ENCODE measurements at places on chromosomes 13 and 19.

- DNase-seq = no peak
Observed at GRCh38 chr19:40341601-40342482, 6.4 kb downstream of the C19orf47 start.

DNA sequence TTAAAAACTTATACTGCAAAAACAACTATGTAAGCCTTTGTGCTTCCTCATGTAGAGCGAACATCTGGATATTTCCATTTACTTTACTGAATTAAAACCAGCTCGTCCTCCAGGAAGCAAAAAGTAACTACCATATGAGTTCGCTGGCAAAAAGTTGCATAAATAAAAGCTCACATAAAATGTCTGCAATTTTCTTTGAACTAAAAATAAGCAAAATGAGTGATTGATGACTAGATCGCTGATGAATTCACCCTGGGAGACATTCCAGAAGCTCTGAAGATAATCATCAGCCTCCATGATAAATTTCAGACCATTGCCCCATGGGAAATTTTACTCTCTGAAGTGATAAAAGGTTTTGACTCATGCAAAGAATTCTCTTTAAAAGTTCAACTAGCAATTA, 67.3 kb upstream of the SACS start:
- DNase-seq = no peak

DNA sequence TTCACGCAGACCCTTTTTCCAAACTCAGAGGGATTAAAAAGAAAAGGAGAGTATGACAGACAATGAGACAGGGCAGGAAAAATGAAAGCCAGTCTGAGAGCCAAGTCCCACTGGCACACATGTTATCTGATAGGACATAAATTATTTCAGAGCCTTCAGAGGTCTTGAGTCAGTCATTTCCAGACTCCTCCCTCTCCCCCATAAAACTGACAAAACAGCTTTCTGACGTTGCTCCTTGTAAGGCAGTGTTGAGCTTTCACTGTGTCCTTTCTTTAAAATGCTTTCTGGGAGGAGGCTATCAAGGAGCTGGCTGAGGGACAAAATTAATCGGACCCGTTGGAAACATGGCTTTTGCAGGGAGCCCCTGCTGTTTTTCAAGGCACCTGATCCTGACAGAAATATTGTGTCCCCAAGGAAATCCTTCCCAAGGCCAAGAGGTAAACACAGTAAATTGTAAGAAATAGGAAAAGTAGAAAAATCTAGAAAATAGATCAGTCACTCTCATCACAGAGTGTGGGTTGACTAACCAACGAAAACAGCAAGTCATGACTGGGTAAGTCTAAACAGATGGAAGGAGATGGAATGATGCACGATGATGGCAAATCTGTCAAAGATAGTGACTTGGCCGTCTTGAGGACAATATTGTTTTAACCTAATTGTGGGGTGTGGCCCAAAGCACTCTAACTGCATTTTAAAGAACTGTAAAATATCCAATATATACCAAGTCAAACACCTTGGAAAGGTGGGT, 89.7 kb downstream of the DCT start:
- DNase-seq = no peak

DNA sequence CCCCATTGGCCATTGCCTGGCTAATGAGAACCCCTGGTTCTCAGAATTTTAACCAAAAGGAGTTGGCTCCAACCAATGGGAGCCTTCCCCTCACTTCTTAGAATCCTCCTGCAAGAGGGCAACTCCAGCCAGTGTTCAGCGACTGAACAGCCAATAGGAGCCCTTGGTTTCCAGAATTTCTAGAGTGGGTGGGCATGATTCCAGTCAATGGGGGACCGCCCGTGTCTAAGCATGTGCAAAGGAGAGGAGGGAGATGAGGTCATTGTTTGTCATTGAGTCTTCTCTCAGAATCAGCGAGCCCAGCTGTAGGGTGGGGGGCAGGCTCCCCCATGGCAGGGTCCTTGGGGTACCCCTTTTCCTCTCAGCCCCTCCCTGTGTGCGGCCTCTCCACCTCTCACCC, 9.5 kb upstream of the SWSAP1 start:
- no peak for DNase-seq

GRCh38 chr19:11813703-11814028, 407 bp upstream of the ZNF440 start:
- DNase-seq = no peak

DNA sequence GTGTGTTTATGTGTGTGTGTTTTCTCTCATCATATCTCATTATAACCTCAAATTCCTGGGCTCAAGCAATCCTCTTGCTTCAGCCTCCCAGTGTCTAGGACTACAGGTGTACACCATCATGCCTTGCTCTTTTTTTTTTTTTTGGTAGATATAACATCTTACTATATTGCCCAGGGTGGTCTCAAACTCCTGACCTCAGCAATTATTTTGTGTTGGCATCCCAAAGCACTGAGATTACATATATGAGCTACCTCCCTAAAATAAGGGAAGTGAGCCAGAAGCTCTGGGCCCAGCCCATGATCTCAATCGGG, 448 bp upstream of the ZNF543 start:
- no peak for DNase-seq

DNA sequence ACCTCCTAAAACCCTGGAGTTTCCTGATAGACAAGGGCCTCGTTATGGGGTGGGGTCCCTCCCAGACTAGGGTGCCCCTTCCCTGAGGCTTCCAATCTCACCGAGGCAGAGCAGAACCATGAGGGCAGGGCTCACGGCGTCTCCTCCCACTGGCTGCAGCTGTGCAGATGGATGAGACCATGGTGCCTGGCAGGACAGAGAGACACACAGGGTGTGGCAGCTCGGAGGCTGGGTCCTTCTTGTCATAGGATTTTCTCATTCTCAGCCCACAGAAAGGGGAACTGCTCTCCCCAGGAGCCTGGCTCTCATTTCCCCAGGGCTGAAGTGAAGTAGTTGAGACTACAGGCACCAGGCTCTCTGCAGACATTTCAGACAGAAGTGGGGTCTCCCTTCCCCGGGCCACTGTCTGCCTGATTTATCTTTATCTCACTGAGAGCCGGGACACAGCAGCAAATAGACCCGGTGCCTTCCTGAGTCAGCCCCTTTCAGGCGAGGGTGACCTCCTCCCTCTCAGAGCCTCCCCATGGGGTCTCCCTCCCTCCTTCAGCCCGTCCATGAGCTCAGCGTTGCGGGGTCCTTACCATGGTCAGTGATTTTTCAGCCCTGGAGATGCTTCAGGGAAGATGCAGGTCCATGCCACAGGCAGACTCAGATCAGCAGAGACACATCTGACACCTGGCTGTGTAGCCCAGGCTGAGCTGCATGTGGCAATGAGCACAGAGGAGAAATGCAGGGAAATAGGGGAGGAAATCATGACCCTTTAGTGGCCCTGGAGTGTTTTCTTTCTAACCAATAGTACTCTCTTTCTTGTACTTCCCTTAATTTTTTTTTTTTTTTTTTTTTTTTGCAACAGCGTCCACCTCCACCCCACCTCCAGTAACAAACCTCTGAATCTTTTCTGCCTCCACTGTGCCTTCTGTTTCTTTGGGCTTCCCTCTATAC, at the start of gene LILRA5:
TSS of gene LILRA5 (minus strand) at position 731 of the 942 bp plus-strand sequence. CDS start at position 584, 147 bp downstream.
- DNase-seq = no peak

DNA sequence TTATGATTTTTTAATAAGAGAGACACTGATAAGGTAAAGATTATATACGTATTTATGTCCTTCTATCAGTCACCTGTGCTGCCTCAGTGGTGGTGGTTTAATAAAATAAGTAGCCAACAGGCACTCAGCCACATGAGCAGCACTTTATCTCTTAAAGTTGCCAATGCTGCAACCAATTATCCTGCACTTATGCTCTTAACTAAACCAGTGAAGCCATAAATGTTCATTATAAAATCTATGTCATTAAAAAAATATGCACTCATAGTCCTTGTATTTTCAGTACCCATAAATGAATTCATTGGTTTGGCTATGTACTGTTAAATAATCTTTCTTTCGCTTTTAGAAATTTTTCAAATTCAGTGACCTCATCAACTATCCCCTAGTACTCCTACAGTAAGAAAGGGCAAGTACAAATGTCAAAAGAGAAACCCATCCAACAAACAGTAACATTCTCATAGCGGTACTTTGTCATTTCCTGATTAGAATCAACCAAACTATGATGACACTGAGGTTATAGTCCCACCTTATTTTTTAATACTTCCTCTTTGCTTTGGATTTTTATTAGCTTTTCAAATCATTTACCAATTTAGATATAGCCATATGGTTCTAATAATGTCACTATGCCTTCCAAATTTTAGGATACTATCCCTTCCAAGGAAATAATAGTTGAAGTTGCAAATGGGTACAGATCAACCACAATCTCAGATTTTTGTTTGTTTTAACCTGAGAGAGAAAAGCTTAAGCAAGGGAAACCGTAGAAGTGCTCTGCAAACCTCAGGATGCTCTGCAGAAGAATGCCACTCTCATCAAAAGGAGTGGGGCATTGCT, 190.9 kb downstream of the KLF12 start:
- no peak for DNase-seq

GRCh38 chr19:3979674-3980352, 5.5 kb downstream of the EEF2 start:
- no peak for DNase-seq

- no peak for DNase-seq
Observed at GRCh38 chr13:80334597-80335260, 6.2 kb downstream of the SPRY2 start.

DNA sequence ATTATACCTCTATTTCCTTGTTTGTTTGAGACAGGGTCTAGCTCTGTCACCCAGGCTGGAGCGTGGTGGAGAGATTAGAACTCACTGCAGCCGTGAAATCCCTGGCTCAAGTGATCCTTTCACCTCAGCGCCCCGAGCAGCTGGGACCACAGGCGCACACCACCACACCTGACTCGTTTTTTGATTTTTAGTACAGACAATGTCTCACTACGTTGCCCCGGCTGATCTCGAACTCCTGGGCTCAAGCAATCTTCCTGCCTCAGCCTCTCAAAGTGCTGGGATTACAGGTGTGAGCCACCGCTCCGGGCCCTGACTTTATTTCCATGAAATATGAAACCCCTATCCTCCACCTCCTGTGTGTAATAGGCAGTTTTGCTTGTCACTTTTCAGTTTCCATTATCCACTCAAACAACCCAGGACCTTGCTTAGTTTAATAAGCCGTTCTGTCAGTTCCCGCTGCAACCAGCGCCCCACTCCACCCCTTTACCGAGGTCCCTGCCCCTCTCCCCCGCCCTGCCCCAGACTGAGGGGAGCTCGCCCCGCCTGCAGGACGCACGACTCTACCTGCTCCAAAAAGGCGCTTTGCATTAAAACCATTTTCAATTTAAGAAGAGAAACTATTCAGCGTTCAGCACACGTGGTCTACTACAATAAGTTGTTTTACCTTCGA, 16.9 kb downstream of the ZNF816 start:
- DNase-seq = no peak

- DNase-seq = no peak
Observed at GRCh38 chr13:113046883-113047244, 58.7 kb upstream of the F7 start.

DNA sequence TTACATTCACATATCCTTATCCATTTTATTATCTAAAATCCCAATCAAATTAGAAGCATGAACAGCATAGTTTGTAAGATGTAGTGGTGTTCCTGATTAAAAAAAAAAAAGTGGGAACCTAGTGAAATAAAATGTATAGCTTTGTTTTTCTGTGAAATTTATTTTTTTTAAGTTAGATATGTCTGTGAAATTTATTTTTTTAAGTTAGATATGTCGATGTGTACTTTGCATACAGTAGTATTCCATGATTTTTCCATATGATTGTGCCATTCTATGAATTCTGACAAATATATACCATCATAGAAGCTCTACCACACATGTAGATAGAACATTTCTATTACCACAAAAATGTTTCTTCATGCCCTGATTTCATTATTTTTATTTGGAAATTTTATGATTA, 6.0 kb upstream of the MAB21L1 start:
- no peak for DNase-seq

GRCh38 chr13:55359067-55359466, 1781.7 kb upstream of the PRR20A start:
- DNase-seq = no peak

- no peak for DNase-seq
Observed at GRCh38 chr13:113005997-113006396, 37.0 kb downstream of the MCF2L start.

GRCh38 chr19:40466219-40466984, 399 bp upstream of the SPTBN4 start:
- peak; percentile 65 for DNase-seq

GRCh38 chr13:90995614-90996013, 351.9 kb upstream of the MIR17HG start:
- DNase-seq = no peak

GRCh38 chr19:11196406-11197287, 698 bp downstream of the KANK2 start:
- DNase-seq = no peak

GRCh38 chr13:49956131-49956530, 20.0 kb upstream of the SPRYD7 start:
- DNase-seq = no peak

- DNase-seq = no peak
Observed at GRCh38 chr13:39510316-39510695, 92.7 kb downstream of the LHFPL6 start.

DNA sequence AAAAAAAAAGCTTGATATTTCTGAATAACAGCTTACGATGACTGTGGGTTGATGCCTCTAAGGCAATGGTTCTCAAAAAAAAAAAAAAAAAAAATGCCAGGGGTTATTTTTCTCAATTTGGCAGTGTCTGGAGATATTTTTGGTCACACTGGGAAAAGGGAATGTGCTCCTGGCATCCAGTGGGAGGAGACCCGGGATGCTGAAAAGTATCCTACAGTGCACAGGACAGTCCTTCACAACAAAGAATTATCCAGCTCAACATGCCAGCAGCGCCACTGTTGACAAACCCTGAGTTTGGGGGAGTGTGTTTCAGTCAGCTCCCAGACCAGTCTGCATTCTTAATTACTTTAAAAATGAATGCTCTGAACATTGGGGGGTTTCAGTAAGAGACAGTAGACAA, 54.5 kb downstream of the FLT3 start:
- DNase-seq = no peak

- no peak for DNase-seq
Observed at GRCh38 chr19:18068395-18068794, 18.3 kb downstream of the IL12RB1 start.

- DNase-seq = peak; percentile 58
Observed at GRCh38 chr19:50368649-50369570, 3.5 kb upstream of the NAPSA start.

DNA sequence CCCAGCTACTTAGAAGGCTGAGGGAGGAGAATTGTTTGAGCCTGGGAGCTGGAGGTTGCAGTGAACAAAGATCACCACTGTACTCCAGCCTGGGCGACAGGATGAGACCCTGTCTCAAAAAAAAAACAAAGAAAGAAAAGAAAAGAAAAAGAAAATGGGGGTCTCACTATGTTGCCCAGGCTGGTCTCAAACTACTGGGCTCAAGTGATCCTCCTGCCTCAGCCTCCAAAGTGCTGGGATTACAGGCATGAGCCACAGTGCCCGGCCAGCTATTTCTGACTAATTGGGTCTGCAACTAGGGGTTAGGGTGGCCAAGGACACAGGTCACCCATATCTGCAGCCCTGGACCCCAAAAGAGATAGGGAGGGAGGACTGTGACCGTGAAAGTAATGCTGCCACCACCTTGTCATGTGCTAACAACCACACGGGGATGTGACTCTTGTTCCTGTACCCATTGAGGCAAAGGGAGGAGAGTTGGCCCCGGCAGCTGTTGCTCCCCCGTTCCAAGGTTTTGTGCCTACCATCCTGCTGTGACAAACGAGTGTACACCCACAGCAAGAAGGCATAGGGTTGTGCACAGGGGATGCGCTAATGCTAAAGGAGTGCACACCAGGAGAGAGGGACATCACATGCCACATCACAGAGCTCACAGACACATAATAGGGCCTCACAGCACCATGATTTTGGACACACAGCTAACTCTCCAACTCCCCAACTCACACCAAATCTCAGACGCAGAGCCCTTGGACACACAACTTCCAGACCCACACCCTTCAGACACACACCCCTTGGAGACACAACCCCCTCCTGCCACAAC, 619 bp downstream of the MEF2B start:
- DNase-seq = no peak

Measured in activated CD8-positive, alpha-beta memory T cell treated with anti-CD3 and anti-CD28 coated beads for 4 hours (primary cell).